ENCODE measurements at places on chromosomes 3 and 15. TPM values are rescaled to one million over a fixed set of nuclear protein-coding genes. Genes with fewer than 3 reads are reported as not detected.

Gene UACA
- polyA plus RNA-seq: 120 TPM

Gene GNAT1
- polyA plus RNA-seq: not detected

Gene PRRT3
- 4.4 TPM for polyA plus RNA-seq

Gene SPATA12
- polyA plus RNA-seq: 0.22 TPM

Gene PIERCE2
- polyA plus RNA-seq: 6.6 TPM

Gene GRAMD2A
- 10.6 TPM for polyA plus RNA-seq

Gene WNT5A
- polyA plus RNA-seq: 42.5 TPM

DNA sequence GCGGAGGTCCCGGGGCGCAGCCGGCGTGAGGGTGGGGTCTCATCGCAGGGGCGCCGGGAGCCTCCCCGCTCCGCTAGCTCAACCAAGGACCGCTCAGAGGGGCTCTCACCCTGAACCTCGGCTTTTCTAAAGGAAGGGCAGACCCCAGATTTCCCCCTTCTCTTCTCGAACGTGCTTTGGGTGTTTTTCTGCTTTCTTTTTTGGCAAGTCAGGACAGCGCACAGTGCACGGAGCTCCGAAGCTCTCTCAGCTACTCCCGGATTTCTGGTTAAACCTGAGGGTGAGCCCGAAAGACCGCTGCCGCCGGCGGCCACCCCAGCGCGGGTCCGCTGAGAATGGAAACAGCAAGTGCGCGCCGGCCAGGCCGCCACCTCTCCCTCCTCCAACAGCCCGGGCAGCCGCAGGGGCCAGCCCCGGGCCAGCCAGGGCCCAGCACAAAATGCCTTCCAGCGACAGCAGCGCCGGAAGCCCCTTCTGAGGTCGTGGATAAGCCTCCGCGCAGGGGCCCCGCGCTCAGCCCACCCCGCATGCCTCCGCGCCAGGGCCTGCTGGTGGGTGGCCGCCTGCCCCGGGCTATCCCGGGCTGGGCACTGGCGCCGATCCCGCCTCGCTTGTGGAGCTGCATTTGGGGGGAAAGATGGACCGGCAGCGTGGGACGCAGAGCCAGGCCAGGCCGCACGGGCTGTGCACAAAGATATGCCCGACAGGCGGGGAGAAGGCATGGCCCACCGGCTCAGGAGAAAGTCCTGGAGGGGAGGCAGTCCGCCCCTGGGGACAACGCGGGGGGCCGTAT, 8.2 kb upstream of the OCA2 start:
- no peak for DNase-seq

GRCh38 chr3:34175636-34176176, 377.3 kb downstream of the PDCD6IP start:
- no peak for DNase-seq

DNA sequence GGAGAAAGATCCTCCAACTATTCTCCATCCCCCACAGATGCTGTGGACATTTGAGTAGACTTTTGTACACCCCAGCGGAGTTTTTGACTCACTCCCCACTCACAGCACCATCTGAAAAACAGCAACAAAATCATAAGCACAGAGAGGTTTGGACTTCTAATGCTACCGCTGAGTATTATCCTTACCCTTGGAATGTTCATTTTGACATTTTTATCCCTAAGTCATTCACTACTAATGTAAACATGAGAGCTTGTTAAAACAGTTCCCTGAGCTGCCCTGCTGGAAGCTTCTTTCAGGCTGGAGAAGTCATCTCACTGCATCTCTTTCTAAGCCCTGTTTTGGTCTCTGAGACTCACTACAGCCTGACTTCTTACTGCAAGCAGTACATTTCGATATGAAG, 1045.9 kb downstream of the MCTP2 start:
- DNase-seq: no peak

DNA sequence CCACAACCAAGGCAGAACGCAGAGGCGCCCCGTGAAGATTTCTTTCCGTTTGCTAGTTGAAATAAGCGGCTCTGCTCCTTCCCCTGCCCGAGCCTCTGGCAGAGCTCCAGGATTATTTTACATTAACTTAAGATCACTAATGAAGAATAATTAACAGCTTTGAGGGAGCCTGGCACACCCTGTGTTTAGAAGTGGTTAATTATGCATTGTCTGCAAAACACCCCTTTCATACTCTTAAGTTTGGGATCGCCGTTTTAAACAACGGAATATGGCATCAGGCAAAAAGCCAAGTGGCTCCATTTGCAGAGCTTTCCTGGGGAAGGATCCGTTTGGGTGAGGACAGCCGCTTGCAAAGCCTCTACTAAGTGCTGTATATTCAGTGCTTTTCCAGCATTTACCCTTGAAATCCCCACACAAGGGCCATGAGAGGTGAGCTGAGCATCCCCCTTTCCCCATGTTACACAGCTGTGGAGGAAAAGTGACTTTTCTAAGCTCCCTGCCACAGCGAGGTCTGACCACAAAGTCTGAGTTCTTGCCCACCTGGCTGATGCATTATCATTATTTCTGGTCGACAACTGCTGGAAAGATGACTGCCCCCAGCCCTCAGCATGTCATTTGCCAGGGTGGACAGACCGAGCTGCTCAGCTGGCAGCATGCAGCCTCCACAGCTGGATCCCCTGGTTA, 33.9 kb downstream of the IQSEC1 start:
- DNase-seq: no peak

- DNase-seq: no peak
Observed at GRCh38 chr3:194137506-194138474, 1.8 kb downstream of the HES1 start.

DNA sequence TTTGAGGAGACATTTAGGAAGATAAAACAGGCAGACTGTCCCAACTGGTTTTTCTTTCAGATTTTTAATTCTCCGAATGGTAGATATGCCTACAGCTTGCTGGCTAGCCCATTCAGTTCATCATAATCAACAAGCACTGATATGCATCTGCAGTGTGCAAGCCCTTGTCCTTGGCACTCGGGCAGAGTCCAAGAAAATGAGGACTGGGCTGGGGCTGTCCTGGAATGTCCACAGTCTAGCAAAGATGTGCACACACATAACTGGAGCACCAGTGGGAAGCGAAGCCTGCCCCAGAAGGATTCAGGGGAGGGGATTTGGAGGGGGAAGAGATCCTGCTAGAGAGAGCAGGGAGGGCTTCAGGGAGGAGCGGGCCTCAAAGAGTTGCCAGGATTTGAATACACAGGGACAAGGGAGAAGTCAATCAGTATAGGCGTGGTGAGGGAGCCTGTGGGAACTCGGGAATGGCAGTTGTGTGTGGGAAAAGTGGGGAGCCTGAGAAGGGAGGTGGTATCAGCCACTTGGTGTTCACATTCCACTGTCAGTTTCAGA, 8.7 kb downstream of the FAH start:
- DNase-seq: no peak

DNA sequence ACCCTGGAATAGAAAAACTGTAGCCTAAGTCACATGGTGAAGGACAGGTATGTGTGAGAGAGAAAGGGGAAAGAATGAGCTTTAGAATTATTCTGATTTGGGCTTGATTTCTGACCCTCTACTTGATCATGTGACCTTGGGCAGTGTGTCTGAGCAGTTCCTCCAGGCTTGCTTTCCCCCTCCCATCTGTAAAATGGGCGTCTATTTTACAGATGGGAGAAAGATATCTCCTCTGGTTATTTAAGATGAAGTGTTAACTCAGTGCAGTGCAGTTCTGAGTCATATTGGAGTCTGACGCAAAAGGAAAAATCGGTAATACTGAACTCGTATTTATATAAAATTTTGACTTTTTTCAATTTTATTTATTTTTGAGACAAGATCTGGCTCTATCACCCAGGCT, 38.1 kb upstream of the LMOD3 start:
- DNase-seq: no peak

- no peak for DNase-seq
Observed at GRCh38 chr3:143298886-143299535, 179.4 kb downstream of the CHST2 start.

Measured in left kidney (tissue), 8 donors.